ENCODE measurements at places on chromosomes 1 and 21.

GRCh38 chr1:178192686-178193085 lies 98.8 kb downstream of the RASAL2 start:
- DNase-seq = no peak

GRCh38 chr1:44801491-44802305 lies 1.5 kb downstream of the PLK3 start:
- peak; percentile 79 for DNase-seq

- DNase-seq = no peak
These were observed 19.0 kb downstream of the FAM163A start for GRCh38 chr1:179761846-179762640.

- DNase-seq = peak; percentile 50
These were observed 44.5 kb upstream of the EDN2 start for GRCh38 chr1:41528726-41529605.

DNA sequence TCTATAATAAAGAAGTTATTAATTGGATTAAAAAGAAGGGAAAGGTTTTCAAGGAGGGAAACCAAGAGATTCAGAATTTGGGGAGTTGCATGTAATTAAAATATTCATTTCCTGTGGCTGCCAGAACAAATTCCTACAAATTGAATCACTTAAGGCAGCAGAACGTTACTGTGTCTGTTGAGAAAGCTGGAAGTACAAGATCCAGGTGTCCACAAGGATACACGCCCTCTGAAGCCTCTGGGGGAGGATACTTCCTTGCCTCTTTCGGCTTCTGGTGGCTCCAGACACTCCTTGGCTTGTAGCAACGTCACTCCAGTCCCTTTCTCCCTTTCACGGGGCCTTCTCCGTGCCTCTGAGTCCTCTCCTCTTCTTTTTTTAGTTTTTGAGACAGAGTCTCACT lies 67.9 kb downstream of the KAZN start:
- no peak for DNase-seq

GRCh38 chr1:193211539-193211938 lies 25.1 kb upstream of the B3GALT2 start:
- DNase-seq = no peak

DNA sequence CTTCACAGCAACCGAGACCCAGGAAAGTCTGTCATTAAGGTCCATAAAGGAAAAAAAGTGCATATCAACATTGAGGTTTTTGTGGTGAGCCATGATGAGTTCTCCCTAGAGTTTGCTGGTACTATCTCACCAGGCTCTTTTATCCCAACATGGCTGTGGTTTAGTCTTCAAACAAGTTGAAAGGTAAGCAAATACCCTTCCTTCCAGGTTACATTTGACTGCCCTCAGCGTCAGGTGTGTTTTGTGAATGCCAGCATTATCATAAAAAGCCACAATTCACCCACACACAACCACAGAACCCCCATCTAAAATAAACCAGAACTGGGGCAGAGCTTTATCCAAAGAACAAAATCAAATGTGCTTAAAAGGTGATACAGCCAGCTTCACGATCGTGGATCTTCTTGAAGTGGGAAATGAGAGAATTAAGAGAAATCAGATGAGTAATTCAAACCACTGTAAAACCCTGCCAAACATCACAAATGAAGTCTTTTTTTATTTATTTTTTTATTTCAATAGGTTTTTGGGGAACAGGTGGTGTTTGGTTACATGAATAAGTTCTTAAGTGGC lies 64.7 kb downstream of the SETD4 start:
- DNase-seq = no peak

- peak; percentile 58 for DNase-seq
These were observed 31.7 kb downstream of the SIM2 start for GRCh38 chr21:36730291-36731281.

DNA sequence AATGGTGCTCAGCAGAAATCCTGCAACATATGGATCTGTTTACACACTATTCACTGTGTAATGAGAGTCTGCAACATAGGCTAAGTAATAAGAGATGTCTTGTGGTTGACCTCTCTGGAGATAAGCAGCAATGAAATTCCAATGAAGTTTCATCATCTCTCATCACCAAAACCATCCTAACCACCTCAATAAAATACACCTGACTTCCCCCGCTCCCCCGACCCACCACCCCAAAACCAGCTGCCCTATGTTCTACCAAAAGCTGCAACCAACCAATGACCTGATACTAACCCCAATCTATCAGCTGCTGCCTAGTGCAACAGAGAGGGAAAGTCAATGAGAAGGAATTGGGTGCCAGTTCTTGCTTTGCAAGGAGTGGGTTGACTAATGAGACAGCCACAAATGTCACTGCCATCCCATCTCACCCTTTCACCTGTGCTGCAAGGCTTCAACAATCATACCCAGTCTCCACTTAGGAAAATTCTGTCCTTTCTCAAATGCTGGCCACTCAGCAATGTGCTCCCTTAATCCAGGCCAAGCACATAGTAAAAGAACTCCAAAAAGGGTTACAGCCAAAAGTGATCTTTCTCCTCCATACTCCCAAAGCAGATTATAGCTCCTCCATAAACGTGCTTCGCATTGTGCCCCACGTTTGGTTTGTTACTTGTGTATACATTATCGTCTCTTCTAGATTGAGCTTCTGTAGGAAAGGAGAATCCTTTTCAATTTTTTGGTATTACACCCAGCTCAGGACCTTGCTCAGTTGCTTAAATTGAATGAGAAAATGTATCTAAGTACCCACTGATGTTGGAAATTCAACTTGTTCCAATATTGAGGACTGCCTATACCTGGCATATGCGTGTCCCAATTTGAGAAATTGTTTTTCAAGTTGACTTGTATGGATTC lies 29.0 kb downstream of the MRPL39 start:
- no peak for DNase-seq

DNA sequence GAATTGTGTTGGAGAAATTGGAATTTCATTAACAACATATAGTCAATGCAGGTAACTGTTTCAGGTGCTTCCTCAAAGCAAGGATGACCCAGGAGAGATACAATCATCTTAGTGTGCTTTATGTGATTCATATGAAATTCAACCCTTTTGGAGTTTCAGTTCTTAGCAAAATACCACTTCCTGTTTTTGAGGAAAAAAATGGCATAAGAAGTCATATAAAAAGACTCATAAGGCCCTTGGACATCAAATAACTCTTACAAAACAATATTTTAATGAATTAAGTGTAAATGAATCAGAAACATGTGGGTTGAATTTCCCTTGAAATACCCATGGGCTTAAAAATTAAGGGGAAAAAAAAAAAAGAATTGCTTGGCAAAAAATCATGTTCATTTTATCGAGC lies 926.6 kb downstream of the LTN1 start:
- no peak for DNase-seq

DNA sequence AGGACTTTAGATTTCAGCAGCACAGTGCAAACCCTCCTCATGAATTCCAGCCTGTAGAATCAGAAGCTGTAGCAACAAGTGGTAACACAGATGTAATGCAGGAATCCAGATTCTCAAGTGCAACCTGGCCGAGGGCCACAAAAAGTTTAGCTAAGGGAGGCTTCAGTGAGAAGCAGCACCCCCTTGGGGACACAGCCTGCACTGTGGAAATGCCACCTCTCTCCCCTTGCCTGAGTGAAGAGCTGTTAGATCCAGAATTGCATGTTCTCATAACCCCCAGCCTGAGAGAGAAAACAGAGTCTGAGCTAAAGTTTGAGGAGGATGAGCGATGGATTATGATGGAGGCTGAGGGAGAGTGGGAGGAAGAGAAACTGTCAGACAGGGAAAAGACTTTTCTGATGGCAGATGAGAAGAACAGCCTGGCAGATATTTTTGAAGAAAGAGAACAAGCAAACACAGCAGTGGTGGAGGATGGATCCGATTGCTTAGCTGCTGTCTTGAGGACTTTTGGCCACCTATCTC lies 80.5 kb upstream of the BMP8A start:
- peak; percentile 88 for DNase-seq

DNA sequence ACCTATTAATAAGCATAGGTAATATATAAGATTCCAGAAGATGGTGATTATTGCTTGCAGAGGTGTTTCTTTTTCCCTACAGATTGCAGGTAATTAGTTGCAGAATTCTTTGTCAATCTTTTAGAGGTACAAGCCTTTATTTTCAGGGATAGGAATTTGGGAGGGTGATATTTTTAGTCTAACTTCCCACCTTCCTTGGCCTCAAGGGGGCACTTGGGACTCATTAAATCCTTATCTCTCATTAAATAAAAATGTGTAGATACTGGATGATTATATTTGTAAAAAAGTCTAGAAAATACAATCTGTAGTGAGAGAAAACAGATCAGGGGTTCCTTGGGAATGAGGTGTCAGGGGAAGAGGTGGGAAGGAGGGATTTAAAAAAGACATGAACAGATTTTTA lies 179.2 kb downstream of the PATJ start:
- no peak for DNase-seq

GRCh38 chr1:42657981-42658876 lies at the start of gene PPIH:
PPIH (plus strand) TSS chr1:42658423; CDS start chr1:42658447, 24 bp downstream.
- DNase-seq = peak; percentile 97

- DNase-seq = peak; percentile 28
These were observed 15.4 kb upstream of the TENT5C start for GRCh38 chr1:117590273-117590925.

- DNase-seq = no peak
These were observed 14.9 kb upstream of the ZNF683 start for GRCh38 chr1:26387447-26387846.

GRCh38 chr1:2539312-2539907 lies 9.3 kb upstream of the HES5 start:
- no peak for DNase-seq

GRCh38 chr1:239386453-239387303 lies at the start of gene CHRM3:
CHRM3 (plus strand) TSS chr1:239386568; CDS start chr1:239907452, 520,884 bp downstream.
- no peak for DNase-seq

DNA sequence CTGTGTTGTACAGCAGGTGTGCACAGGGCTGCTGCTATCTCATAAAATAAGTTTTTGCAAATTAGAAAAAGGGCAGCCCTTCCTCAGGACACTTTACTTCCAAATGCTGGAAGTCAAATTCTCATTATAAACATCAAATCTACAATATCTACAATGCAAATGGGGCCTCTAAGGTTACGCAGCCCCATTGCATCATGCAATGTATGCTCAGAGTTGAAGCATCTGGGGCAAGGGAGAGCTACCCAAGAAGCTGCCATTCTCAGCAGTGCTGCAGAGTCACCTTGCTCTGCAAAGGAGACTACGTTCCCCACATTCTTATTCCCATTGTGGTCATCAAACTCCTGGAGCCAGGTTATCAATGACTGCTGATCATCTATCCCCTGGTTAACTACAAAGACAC lies 208.9 kb upstream of the POGK start:
- no peak for DNase-seq

DNA sequence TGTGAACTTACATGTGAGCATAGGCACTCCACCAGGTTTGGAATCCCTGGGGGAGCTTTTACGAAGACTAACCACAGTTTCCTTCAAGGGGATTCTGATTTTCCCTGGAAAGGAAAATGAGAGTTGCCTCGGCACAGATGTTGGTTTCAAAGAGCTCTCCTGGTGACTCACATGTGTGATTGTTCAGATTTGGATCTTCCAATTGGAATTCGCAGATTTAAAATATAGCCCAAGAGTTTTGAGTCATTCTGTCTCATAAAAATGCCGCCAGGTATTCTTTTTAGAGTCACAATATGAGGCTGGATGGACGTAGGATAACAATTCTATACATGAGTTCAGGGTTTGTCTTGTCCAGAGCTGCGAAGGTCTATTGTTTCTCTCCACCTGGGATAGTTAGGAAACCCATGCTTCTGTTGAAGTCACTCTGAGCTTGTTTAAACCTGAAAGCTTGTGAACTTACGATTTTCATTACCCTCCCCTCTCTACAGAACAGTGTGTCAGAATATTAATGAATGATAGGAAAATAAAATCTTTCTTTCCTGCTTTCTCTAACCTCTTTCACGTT lies 64.9 kb downstream of the TGFB2 start:
- DNase-seq = no peak

- no peak for DNase-seq
These were observed 47.8 kb upstream of the ARHGAP29 start for GRCh38 chr1:94285031-94285654.

DNA sequence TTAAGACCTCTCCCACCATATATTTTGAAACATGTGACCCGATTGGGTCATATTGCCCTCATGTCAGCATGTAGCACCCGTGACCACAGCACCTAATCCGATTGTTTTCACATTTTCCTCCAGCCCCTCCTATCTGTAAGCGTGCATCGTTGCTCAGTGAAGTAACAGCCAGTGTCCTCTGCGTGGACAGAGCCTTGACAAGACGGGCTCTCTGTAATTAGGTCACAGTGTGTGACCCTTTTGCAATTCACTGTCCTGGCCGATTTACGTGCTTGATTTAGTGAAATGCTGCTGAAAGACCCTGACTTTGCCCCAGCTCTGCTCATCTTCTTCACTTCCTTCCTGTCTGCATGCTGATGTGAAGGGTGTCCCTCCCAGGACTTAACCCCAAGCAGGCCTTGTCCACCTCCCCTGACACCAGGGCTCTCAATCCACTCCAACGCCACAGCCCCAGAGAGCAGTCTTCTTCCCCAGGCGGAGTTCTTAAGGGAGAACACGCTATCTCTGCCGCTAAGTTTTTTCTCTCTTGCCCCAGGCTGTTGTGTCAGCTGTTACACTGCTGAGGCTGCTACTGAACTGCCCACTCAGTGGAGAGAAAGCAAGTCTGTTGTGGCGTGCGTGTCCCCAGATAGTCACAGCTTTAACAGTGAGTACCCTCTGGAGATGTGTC lies 19.4 kb downstream of the URB2 start:
- peak; percentile 29 for DNase-seq

GRCh38 chr1:53740621-53741105 lies 1.7 kb upstream of the GLIS1 start:
- no peak for DNase-seq

- DNase-seq = no peak
These were observed 7.3 kb upstream of the TTC4 start for GRCh38 chr1:54708385-54708784.

DNA sequence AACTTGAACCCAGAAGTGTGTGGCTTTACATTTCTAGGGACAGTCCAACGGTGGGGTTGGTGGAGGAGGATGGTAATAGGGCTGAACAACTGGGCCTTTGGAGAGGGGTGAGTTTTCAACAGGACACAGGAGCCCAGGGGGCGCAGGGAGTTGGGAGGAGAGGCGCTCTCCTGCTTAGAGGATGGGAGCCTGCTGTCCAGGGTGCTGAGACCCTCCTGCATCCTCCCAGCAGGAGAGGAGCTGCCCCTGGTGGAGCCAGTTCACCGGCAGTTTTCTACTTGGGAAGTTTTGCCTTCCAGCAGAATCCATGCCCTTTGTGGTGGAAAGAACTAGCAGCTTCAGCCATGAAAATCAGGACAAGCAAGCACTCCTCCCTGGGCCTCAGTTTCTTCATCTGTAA lies 8.6 kb downstream of the KCNC4 start:
- no peak for DNase-seq

Measured in suprapubic skin (tissue), 4 donors.